Germinal center (tissue), 1 donor: ENCODE measurements at places on chromosomes 16 and 17.

DNA sequence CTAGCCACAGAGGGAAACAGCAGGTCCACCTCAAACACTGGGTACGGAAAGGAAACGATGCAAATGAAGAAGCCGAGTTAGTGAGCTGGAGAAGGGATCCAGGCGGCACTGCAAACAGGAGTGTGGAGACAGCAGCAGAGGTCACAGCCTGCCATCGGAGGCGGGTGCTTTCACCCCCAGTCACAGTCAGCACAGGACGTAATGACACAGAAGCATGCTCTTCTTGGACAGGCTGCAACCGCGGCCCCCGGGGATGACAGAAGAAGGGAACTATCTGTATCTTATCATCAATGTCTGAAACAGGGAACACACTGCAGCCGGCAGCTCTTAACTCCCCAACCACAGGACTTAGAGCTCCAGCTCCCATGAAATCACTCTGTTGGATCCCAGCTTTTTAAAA is 16.1 kb upstream of the SLC38A8 start:
- no peak for DNase-seq

GRCh38 chr17:41632482-41633105 is 8.2 kb upstream of the KRT17 start:
- DNase-seq, result no peak

DNA sequence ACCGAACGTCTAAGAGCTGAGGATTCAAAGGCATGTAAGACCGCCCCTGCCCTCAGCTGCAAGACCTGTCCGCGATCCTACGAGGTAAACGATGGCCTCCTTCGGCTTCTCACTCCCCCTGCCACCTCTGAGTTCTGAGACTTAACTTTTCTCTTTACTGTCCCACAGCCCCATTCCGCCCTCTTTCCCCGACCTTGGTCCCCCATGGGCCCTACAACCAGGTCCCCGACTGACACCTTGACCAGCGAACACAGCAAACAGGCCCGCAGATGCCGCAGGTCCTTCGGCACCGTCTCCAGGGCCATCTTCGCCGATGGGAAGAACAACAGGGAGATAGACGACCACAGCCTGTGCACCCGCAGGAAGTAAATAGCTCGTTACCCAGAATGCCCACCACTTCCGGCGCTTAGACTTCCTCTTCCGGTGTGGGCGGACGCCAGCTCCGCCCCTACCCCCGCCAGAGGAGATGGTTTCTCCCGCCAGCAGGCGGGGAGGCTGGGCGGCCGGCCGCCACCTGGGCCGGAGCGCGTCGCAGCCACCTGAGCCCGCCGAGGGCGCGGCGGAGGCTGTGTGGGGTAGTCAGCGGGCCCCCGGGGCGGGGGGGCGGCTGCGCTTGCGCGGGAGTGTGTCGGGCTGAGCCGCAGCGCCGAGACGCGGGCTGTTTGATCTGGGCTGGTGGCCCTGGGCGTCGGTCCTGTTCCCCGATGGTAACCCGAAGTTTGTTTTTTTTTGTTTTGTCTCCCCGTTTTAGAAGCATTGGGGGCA is at the start of gene SUPT4H1:
SUPT4H1 (minus strand) TSS at position 371 of the 765 bp plus-strand sequence; CDS start at position 305, 66 bp downstream.
- peak; percentile 94 for DNase-seq

- no peak for DNase-seq
These were observed 36.2 kb downstream of the UBN1 start for GRCh38 chr16:4883501-4883900.

DNA sequence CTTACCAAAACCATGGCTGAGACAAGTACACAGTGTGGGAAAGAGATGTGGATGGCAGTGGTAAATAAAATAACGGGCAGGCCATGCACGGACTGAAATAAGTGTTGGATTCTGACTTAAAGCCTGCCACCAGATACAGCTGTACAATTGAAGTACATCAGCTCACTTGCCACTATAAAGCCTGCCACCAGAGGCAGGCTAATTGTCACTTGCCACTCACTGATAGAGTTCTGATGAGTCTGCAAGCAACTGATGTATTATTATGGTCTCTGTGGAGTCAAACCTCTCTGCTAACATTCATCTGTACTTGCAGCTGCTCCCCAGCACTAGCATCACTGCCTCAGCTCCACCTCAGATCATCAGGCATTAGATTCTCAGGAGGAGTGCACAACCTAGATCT is 93.0 kb downstream of the CYTH1 start:
- DNase-seq, result no peak

DNA sequence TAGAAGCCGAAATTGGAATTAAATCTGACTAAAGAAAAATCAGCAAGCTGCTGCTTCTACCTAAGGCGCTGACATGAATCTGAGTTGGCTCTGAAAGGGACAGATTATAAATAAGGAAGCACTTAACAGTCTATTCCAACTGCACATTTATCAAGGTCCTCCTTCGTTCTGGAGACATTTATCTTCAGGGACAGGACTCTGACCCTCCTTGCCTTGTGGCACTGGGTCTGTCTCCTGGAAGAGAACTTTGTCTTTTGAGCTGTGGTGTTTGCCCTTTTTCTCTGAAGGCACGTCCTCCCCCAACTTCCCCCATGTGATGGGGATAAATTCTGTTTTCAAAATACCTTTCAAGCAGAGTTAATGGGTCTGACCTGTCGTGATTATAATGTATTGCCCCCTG is 47.0 kb upstream of the MARCHF10 start:
- no peak for DNase-seq

GRCh38 chr16:3729161-3730112 is 12.1 kb upstream of the TRAP1 start:
- DNase-seq, result no peak

- no peak for DNase-seq
These were observed 327.3 kb upstream of the CDH8 start for GRCh38 chr16:62363501-62363900.

- peak; percentile 50 for DNase-seq
These were observed 12.0 kb downstream of the CORO7 start for GRCh38 chr16:4404247-4404966.

DNA sequence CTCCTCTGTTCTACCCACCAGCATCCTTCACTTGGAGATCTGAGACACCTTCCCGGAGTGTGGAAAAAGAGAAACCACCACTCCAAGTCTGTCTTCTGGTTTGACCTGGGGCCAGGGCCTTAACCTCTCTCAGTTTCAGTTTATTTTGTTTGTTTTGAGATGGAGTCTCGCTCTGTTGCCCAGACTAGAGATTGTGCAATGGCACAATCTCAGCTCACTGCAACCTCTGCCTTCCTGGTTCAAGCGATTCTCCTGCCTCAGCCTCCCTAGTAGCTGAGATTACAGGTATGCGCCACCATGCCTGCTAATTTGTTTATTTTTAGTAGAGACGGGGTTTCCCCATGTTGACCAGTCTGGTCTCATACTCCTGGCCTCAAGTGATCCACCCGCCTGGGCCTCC is 271.1 kb upstream of the TNRC6C start:
- DNase-seq, result no peak

- DNase-seq, result no peak
These were observed 19.1 kb downstream of the NPTX1 start for GRCh38 chr17:80457236-80457856.

- DNase-seq, result no peak
These were observed 114.1 kb downstream of the FOXL1 start for GRCh38 chr16:86692426-86692825.

DNA sequence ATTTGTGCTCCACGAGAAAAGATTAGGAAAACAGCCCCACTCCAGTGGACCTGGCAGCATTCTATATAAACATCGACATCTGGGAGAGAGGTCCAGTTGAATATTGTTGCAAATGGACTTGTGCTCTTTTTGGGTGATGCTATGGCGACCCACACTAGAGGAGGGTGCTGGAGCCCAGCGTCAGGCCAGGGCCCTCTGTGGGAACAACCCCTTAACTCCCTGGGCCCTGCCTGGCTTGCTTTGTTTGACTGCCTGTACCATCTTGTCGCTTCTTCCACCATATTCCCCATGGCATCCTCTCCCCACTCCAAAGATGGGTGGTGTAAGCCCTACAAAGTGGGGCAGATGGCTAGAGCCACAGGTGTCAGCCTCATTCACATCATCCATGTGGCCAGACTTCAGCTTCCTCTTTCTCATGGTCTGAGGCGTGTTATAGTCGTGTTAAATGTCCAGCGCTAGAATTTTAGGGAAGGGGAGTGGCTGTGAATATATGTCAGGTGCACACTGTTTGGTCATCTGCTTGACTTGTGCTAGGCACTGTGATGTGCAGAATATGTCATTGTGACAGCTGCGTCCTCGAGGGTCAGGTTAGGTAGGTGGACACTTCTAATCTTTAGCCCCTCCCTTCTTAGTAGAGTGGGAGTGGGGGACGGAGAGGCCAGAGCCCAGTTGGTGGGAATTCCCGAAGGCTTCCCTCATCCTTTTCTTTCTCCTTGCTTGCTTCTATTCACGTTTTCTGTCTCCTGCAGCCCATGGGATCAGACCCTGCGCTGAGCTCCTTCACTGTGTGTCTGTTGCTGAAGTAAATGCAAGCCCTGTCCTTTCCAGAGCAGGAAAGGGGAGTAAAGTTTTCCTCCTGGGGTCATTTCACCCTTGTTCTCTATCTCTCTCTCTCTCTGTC is 49.8 kb downstream of the MPRIP start:
- DNase-seq, result no peak

- DNase-seq, result no peak
These were observed 135.2 kb upstream of the CPHXL start for GRCh38 chr16:75861311-75862097.

DNA sequence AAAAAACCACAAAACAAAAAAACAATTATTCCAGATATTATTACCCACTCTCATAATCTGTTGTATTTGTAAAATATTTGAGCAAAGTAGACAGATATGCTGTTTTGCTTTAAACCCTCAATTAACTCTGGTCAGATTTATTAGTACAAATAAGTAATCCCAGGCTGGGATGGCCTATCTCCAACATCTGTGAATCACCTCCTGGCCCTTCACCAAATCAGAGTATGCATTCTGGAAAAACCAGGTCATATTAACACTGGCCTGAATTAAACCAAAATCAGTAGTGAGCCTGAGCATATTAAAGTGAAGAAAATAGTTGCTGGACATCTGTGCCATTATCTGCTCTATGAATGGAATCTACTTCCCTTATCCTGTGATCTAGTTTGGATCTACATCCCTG is 41.0 kb downstream of the STAT3 start:
- no peak for DNase-seq

DNA sequence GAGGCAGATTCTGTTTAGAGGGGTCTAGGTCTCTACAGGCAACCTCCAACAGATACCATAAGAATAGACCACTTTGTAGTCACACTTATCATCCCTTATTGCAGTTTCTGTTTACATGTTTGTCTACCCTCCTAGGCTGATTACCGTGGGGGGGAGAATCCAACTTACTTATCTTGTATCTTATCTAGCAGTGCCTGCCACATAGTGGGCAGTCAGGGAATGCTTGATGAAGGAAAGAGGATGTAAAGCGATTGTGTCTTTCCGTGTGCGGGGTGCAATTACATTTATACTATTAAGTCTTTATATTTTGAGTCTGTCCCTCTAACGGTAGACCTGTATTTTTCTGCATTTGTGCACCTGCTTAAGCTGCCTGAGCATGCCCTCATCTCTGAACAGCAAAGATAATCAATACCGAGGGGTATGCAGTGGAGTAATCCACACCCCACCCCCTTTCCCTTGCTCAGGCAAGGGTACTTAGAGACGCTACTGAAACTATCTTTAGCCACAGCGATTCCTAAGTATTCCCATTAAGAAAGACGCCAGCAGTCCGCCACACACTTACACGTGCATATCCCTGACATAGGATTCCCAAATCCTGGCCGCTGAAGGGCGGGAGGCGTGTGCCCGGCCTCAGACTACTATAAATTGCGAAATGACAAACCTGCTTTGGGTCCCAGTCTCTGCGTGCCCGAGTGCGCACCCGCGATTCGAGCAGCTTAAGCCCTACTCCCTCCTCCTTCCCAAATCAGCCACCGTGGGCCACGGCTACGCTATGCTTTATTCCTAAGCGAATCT is 635 bp upstream of the AATF start:
- DNase-seq, result no peak

DNA sequence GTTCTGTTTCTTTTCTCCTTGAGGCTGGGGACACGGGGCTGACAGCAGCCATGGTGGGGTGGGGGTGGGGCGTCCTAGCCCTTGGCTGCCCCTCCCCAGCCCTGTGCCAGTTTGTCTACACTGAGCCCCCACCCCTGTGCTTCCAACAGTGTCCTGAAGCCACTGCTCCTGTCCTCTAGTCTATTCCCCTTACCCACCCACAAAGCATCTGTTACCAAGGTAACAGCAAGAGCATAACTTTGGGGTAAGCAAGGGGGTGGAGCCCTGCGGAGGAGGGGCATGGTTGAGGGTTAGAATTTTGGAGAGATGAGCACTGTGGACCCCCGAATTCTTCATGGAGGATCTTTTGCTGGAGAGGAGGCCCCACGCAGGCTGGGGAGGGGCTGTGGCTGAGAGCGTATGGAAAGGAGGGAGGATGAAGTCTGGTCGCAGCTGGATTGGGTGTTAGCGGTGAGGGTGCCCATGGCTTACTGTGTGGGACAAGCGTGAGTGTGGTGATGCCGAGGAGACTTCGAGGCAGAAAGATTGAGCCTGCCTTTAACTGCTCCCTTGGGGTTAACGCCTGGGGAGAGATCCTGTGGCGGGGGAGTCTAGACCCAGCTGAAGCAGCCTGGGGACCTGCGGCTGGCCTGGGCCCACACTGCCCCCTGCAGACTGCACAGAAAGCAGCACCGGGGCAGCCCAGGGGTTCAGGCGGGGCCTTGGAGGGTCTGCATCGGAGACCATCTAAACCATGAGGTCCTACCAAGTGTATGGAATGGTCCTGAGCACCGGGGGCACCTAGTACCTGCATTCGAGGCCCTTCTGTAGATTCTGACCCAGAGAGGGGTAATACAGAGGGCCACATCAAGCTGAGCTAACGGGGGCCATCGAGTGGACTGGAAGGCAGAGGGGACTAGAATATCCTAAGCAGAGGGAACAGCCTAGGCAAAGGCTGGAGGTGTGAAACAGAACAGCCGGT is 6.1 kb upstream of the STAC2 start:
- peak; percentile 84 for DNase-seq

- DNase-seq, result no peak
These were observed 34.9 kb downstream of the ARHGAP27 start for GRCh38 chr17:45397796-45398195.

GRCh38 chr16:57871456-57871855 is 69.2 kb upstream of the KIFC3 start:
- no peak for DNase-seq

DNA sequence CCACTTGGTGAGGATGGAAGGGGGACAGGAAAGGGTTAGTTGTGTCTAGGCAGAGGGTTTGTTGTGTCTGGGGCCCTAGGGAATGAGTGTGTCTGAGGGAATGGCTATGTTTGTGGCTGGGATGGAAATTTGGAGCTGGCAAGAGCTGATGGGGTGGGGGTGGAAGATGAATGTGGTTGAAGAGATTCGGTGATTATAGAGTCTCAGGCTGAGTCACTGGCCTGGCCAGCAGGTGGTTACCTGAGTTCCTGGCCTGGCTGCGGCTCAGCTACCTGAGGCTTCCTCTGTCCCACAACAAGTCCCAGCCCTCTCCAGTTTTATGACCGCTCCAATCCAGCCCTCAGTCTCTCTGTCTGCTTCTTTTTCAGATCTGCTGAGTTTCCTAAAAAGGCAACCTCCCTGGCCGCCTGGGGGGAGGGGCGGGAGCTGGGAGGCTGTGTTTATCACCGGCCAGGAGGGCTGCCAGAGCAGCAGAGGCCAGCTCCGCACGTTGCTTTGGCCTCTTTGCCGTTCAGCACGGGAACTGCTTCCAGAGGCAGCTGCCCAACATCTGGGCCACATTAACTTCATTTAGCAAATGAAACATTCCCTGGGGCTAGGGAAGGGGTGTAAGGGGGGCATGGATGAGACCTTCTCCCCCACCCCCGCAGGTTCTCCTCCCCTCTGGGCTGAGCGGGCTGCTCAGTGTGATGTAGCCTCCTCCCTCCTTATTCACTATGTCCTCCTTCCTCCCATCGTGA is 21.8 kb downstream of the ITGB3 start:
- no peak for DNase-seq

- no peak for DNase-seq
These were observed 204.9 kb downstream of the AXIN2 start for GRCh38 chr17:65356536-65356935.

GRCh38 chr17:36731811-36732210 is 130.4 kb downstream of the MRM1 start:
- DNase-seq, result no peak
